ENCODE measurements at places on chromosomes 2 and 18. TPM values are rescaled to one million over a fixed set of nuclear protein-coding genes. Genes with fewer than 3 reads are reported as not detected.

Gene FEV
- not detected for total RNA-seq

Gene TFPI
- 54.7 TPM for total RNA-seq

Gene ASTL
- not detected for total RNA-seq

Gene LIMS2
- total RNA-seq: 112 TPM
